GM03348 (cell line): ENCODE measurements at places on chromosomes 4 and X.

GRCh38 chr4:169271692-169272007 is 894 bp upstream of the SH3RF1 start:
- DNase-seq = no peak

DNA sequence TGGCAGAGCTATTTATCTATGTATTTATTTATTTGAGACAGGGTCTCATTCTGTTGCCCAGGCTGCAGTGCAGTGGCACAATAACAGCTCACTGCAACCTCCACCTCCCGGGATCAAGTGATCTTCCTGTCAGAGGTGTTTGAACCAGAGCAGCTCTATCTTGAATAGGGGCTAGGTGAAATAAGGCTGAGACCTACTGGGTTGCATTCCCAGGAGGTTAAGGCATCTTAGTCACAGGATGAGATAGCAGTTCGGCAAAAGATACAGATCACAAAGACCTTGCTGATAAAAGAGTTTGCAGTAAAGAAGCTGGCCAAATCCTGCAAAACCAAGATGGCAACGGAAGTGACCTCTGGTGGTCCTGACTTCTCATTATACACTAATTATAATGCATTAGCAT is 501.9 kb downstream of the AFF2 start:
- no peak for DNase-seq

GRCh38 chr4:107922486-107923473 is 8.6 kb upstream of the CYP2U1 start:
- no peak for DNase-seq

DNA sequence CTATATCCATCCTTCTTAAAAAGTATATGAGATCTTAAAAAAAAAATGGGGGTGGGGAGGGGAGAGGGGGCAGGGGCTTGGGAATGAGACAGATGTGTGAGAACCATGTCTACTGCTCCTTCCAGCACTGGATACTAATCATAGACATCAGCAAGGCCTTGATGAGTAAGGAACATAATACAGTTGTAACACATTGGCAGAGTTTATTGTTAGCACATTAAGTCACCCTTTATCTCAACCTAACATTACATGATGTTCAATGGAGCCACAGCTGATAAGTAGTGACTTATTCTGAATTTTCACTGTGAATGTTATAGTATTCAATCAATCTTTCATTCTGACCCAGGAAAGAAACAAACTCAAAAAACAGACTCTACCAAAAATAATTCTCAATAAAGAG is 47.3 kb upstream of the KCNE5 start:
- DNase-seq = no peak

DNA sequence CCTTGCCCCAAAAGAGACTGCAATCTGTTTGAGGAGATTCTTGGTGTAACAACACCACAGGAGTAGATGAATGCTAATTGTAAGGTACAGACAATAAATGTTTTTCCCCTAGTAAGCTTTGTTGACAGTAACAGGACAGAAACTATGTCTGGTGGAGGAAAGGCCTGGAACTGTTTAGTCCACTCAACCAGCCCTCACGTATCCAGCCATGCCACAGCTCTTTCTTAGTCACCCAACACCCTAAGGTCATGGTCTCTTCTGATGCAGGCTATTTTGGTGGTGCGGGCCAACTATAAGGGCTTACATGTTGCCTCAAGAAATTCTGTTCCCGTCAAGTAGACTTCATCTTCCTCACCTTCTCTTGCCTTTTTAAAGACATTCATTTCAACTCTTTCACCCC is 75.9 kb upstream of the GAB1 start:
- DNase-seq = no peak

DNA sequence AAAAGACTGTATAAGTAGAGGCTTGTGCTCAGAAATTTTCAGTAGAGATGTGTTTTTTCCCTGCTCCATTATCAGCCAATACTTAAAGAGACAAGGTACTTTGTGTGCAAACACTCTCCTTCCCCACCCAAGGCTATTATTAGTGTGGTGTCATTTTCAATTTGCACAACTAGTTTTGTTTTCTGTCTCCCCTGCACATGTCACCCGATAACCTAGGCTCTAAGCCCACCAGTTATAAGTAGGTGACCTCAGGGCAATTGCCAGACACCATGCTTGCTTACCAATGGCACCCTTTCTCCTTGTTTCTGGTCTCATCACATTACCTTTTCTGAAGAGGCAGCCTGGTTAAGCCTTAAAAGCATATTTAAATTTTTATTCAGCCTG is 8.0 kb upstream of the GUCY1A1 start:
- no peak for DNase-seq

DNA sequence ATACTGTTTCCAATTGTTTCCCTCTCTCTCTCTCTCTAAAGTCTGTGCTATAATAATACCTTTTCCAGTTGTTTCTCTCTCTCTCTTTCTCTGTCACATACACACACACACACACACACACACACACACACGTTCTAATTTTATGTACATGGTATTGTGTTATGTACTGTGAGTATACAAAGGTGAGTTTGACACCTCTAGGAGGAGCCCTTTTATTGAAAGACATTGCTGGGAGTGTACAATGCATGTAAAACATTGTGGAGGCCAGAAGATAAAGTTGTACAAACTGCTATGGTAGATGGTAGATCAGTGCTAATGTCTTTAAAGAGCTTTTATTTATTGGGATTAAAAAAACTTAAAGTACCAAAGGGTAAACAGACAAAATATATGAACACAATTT is 53.6 kb downstream of the BLTP1 start:
- DNase-seq = no peak

DNA sequence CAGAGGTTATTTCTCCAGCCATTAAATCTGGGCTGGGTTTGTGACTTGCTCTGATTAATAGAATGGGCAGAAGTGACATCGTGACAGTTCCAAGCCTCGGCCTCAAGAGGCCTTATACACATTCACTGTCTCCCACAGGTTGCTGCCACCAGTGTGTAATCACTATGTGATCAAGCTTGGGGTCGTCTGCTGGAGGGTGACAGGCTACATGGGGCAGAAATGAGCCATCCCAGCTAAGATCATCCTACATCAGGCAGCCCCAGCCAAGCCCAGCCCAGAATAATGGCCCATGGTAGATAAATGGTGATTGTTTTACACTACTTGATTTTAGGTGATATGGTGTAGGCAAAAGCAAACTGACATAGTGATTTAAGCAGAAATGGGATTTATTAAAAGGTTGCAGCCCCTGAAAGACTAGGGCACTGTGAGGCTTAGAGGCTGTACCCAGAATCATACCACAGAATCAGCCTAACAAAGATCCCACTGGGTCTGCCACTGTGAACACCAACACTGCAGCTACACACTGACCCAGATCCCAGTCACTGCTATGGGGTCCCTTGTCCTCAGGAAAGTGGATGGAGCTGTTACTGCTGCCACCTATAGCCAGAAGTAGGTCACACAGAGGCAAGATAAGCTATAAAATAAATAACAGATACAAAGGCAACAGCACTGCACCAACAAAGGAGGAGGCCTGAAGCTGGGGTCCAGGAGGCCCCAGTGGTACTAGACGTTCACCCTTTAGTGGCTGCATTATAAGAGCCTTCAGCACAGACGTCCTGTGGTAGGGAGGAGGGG is 159.6 kb upstream of the RBPJ start:
- no peak for DNase-seq

- DNase-seq = no peak
These were observed 199.7 kb downstream of the CRLF2 start for GRCh38 chrX:1012678-1013300.

DNA sequence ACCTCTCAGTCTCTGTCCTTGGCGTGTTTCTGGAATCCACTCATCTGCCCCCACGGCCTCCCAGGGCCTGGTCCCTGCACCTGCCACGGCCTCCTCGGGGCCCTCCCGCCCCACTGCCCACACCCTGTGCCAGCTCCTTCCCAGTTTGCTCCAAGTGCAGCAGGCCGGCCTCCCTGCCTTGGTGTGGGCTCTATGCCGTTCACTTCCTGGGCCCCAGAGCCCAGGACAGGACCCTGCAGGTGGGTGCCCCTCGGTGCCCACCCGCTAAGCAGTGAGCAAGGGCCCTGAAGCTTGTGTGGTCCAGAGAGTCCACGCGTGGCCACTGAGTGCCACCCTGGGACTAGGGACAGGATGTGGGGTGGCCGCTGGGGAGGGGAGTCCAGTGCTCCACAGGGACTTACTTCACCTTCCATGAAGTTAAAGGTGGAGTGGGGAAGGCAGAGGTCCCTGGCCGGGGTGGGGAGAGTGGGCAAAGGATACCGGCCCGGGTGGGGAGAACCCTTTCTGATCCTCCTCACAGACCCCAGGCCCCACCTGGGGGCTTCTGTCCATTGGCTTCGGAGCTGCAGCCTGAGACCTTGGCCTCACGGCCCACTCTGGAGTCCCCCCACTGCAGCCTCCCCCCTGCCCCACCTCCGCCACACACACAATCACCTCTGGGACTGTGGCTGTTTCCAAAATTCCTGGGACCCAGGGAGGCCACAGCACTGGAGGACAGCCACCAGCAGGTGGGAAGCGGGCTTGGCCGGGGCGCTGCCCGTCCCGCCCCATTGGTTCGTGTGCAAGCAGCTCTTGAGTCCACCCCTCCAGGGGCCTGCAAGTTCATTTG is 60.0 kb upstream of the NKX1-1 start:
- DNase-seq = no peak

DNA sequence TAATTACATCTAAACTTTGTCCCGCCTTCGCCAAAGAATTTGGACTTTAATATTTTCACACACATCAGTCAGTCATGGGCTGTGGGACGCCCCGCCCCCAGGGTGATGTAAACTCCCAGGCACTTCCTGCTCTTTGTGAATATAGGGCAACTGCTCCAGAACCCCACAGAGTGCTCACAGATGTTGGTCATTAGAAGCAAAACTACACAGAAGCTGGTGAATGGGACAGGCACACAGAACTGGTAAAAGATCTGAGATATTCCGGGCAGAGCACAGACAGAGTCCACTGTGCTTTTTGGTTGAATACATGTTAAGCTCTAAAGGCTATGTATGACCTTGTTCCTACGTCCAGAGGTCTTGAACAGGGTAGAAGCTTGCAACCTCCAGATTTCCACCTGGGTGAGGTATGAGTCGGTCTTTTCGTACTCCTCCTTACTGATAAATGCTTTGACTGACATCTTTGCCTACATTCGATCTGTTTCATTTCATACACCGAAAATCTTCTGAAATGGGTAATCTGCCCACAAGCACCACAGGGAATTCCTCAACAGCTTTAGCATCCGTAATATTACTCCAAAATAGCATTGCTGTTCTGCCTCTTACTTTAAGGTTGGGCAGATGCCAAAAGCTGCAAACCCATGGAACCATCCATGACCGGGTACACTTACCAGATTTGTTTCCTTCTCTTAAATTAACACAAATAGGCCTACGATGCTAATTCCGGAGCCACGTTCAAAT is 144.6 kb downstream of the AMELX start:
- DNase-seq = no peak

DNA sequence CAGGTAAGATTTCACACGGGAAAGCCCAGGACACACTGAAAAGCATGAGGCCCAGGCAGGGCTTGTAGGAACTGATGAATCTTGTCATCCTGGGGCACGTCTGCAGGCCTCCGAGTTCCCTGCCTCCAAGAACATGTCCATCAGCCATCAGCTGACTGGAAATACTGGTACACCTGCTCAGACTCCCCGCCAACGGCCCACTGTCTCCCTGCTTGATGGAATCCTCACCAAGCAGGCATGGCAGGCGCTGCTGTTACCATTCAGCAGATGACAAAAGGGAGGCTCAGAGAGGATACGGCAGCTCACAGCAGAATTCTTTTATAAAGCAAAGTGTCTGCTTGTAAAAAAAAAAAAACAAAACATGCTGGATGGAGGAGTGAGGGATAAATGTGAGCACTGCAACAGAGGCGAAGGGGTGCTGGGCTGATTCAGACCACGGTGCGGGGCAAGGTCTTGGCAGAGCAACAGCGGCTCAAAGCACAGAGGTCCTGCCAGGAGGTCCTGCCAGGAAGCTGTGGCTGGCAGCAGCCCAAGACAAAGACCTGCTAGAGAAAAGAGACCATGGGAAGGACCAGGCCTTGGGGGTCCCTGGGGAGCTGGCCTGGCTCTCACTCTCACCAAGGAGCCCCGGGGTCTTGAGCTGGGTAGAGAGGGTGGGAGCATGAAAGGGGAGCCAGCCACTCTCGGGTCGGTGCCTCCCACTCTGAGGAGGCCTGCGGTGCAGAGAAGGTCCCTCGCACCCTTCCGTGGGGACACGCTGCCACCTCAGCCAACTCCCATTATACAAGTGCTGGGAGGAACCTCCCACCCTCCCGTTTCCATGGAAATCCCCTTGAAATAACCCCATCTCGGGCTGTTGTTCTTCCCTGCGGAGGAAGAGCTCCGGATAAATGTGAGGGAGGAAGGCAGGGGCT is 25.6 kb downstream of the PPP2R2C start:
- DNase-seq = no peak

- DNase-seq = peak; percentile 25
These were observed 175.9 kb downstream of the FBXW7 start for GRCh38 chr4:152360045-152360410.

DNA sequence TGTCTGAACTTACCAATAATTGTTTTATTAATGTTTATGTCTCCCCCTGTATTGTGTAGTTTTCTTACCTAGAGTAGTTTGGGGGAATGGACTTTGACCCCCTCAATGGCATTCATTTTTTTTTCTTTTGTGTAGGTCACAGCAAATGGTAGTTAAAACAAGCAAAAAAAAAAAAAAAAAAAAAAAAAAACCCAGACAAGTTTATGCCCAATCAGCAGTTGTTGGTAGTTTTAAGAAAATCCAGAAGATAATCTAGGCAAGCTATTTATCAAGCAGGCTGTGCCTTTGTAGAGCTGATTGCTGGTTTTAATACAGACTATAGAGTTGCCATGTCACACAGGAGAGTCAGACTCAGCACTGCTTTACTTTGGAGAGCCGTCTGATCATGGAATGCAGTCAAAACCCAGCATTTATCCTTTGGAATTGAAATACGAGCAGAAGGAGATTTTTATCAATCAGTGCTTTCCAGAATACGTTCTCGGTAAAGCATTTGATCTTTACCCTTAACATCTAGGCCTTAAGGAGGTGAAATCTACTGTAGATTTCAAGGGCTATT is 16.6 kb downstream of the DCUN1D4 start:
- DNase-seq = no peak

DNA sequence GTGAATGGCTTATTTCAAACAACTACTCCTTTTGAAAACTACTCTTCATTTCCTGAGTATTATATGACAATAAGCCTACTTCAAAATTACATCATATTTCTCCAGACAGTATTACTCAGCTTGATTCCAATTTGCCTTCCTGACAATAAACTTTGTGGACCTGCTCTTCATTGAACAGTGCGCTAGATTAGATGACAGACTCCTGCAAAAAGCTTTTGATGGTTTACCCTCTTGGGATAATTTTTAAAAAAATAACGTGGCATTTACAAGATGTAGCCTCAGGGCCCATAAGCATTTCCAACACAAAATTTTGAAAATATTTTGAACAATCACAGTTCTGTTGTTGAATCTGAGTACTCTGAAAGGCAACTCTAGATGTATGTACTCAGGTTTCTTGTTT is 25.9 kb downstream of the MGAT4D start:
- no peak for DNase-seq

- no peak for DNase-seq
These were observed 233.3 kb downstream of the USP46 start for GRCh38 chr4:52425751-52426326.

GRCh38 chrX:30822068-30822681 is 66.9 kb downstream of the TAB3 start:
- no peak for DNase-seq
